ENCODE measurements at places on chromosomes 5 and 9.

GRCh38 chr5:17891881-17892280, 257.6 kb downstream of the TAF11L14 start:
- DNase-seq = no peak

GRCh38 chr5:123414974-123415373, 8.2 kb downstream of the CEP120 start:
- no peak for DNase-seq

- no peak for DNase-seq
Measured at GRCh38 chr9:116686693-116687073, 422 bp upstream of the TRIM32 start.

DNA sequence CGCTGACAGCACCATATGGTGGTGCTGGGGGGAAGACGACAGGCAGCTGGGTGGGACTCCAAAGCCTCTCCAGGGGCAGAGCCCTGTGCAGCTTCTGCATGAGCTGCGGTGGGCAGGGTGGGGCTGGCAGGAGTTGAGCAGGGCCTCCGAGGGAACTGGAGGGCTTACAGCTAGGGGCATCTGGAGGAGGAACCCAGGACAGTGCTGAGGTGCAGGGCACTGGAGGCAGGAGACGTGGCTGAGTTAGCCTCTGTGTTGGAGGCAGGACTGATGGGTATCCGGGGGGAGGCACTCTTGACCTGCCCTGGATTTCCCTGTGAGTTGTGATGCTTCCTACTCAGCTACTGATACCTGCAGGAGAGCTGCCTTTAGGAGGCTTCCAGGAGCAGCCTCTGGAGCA, 45.0 kb downstream of the TENT4A start:
- DNase-seq = no peak

- no peak for DNase-seq
Measured at GRCh38 chr9:19992556-19992955, 203.7 kb upstream of the SLC24A2 start.

DNA sequence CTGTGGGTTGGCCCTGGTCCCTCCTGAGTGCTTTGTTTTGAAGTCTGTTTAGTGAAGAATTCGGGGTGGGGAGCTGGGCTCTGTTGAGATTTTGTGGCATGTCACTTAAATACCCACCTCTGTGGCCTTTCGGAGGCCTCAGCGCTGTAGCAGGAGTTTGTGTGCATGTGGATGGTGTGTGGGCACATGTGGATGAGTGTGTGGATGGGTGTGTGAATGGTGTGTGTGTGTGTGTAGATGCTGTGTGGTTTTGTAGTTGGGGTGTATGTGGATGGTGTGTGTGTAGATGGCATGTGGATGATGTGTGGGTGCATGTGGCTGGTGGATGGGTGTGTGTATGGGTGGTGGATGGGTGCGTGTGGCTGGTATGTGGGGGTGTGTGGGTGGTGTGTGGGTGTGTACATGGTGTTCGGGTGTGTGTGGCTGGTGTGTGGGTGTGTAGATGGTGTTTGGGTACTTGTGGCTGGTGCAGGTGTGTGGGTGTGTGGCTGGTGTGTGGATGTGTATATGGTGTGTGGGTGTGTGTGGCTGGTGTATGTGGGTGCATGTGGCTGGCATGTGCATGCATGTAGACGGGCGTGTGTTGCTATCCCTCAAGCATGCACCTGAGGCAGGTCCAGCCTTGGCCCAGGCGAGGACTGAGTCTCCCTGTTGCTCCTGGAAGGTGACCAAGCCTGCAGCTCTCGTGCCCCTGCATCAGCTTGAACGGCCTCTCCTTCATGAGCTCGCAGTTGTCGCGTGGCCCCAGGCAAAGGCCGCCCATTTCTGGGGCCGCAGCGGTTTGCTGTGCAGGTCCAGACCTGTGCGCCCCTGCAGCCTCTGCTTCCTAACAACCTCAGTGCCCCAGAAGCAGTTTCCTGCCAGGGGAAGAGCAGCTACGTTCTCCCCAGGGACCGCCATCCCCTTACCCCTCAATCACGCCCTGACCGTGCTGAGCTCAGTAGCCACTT, 54.0 kb upstream of the FCN2 start:
- no peak for DNase-seq

DNA sequence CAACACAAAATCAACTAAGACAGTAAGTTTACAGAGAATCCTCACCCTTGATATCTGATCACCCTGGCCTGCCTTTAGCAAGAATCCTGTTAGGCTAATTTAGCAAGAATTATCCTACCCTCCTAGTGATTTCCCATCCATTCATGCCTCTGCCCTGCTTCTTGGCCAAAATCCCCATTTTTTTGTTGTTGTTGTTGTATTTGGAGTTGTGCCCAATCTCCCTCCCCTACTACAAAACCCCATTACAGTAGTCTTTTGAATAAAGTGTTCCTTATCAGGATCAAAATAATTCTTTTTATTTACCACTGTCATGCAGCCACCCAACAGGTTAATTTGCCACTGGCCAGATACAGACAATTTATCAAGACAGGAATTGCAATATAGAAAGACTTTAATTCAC, 58.5 kb upstream of the CLINT1 start:
- no peak for DNase-seq

DNA sequence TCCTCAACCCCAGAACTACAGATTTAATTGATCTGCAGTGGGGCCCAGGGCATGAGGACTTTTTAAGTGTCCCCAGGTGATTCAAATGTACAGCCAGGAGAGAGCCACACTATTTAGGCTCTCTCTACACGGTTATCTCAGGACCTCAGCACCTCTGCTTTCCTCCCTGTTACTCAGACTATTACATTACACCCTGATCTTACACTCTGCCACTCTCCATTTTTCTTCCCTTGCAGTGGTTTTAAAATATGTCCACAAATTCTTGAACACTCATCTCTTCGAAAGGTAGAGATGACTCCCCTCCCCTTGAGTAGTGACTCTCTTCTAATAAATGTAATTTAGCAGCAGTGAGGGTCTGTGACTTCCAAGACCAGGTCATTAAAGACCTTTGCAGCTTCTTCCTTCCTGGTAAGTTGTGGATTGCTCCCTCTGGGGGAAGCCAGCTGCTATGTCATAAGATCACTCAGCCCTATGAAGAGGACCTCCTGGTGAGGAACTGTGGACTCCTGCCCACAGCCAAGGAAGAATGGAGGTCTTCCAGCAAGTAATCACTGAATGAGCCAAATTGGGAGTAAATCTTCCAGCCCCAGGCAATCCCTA, 87.5 kb upstream of the SSBP2 start:
- no peak for DNase-seq

DNA sequence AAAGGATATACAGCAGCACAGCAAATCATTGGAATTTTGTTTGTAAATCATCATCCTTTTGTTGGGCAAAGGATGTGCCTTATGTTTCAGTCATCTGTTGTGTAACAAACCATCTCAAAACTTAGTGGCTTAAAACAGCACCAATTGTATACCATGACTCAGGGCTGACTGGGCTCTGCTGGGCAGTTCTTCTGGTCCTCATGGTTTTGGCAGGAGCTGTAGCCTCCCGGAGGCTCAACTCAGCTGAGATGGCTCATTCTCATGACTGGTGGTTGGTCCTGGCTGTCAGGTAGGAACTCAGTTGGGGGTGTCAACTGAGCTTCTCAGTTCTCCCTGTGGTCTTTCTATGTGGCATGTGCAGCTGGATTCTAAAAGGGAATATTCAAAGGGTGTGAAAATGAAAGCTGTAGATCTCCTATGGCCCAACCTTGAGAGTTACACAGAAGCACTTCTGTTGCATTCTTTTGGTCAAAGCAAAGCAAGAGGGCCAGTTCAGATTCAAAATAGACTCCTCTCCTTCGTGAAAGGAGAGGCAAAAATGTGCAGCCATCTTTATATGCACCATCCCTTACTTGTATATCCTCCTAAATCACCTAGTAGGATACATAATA, 39.1 kb upstream of the CPEB4 start:
- no peak for DNase-seq

DNA sequence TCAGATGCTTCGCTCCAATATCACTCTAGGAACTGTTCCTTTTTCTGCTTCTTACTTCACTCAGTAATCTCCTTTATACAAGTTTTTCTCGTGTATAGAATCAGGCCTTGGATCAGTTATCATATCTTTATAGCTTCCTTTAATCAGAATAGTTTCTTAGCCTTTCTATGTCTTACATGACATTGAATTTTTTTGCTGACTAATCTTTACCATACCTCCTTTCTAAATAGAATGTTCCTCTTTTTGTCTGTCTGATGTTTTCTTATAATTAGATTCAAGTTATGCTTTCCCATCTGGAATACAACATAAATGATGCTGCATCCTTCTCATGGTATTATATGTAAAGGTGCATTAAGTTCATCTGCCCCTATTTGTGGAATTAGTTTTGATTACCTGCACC, 40.2 kb upstream of the TYRP1 start:
- no peak for DNase-seq

- DNase-seq = no peak
Measured at GRCh38 chr9:78280982-78281668, 15.8 kb upstream of the PSAT1 start.

- DNase-seq = no peak
Measured at GRCh38 chr5:32991421-32991815, 280.3 kb downstream of the NPR3 start.

DNA sequence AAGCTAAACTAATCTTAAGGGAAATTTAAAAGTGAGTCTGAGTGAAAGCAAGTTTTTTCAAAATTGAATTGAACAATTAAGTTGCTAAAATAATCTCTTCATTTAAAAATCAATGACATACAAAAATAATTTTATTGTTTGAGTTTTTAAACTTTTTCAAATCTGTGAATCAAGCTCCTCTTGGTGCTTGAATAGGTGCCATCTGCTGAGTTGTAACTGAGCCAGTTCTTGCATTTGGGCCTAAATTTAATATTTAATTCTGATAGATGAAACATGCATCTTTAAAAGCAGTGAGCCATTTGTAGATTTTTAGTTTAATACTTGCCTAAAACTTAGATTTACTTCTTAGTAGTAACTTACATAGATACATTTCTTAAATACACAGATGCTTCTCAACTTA, 31.8 kb downstream of the SPATA31D1 start:
- DNase-seq = no peak

DNA sequence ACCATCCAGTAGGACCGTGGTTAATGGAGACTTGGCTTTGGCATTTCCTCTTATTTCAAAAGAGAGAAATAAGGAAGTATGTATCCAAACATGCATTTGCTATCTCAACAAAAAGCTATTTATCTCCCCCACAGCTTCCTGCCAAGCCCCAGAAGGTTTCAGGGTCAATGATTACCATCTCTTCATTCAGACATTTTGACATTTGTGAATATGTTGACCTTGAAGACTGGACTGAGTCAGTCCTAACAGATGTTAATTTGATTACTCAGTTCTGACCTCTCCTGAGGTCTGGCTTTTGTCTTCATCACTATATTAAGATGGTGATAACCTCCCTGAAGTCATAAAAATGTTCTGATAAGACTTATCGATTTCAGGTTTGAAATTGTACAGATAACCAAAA, 479.4 kb downstream of the AGTPBP1 start:
- no peak for DNase-seq
